Left lung (tissue), 14 donors: ENCODE measurements at places on chromosomes 4 and X. TPM values are rescaled to one million over a fixed set of nuclear protein-coding genes. Genes with fewer than 3 reads are reported as not detected.
A peak's percentile ranks its signal among the peaks of the same experiment; 100 is the strongest.

GRCh38 chr4:25028851-25029250 lies 1.9 kb downstream of the LGI2 start:
- H3K36me3 ChIP-seq: no peaks in the 10 kb centered on the region
- H3K4me3 ChIP-seq: no peak overlapping the region
- no peak overlapping the region for H3K27ac ChIP-seq
- H3K4me1 ChIP-seq: no peaks in the 10 kb centered on the region
- H3K27me3 ChIP-seq: peaks cover 10% of the 10 kb centered on the region
- DNase-seq: no peak

DNA sequence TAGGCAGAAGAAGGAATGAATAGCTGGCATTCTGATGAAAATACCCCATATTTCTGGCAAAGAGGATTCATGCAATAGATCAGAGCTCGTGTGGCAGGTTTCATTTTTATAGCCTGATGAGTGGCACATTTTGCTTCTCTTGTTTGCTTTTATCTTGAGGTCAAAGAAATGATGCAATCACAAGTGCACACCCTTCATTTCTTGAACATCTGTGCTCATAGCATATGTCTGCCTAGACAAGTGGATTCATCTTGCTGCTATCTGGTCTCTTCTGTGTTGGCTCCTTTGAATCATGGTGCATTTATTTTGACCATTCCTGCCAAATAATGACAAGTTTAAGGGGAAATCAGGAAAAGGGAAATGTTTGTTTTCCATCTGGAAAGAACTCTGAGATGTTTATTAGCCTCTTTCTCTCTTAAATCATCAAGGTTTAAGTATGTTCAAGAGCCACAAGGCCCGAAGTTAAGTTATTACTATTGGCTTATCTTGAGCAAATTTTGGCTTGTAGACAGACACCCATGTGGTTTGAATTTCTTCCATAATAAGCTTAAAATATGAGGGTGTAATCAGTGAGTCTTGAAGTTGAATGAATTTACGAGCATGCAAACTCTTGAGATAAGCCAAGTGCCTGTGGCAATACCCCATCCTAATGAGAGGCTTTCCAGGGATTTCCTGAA lies 59.3 kb upstream of the HS3ST1 start:
- H3K36me3 ChIP-seq: no peaks in the 10 kb centered on the region
- peaks cover 16% of the 10 kb centered on the region for H3K4me1 ChIP-seq
- H3K27ac ChIP-seq: peak overlapping the region; percentile 31
- DNase-seq: no peak

DNA sequence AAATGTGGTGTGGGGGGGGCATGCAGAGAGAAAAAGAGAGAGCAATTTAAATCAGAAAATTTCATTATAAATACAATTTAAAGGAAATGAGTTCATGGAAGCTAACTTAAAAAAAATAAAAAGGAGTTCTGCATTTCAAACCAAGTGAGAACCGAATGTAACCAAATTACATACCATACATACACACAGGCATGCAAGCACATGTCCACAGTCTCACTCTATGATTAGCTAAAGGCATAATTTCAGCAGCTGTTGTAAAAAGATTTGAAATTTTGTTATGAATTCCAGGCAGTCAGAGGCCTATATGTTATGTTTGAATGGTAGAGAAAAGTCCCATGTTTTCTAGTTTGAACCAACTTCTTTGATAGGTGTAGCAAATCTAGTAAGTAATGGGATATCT lies 611.6 kb upstream of the ADGRL3 start:
- H3K27me3 ChIP-seq: no peaks in the 10 kb centered on the region
- no peak overlapping the region for H3K4me3 ChIP-seq
- H3K27ac ChIP-seq: no peak overlapping the region
- H3K4me1 ChIP-seq: no peaks in the 10 kb centered on the region
- no peaks in the 10 kb centered on the region for H3K36me3 ChIP-seq
- DNase-seq: no peak

- no peaks in the 10 kb centered on the region for H3K27me3 ChIP-seq
- no peak overlapping the region for H3K27ac ChIP-seq
- no peak overlapping the region for H3K4me3 ChIP-seq
Measured at GRCh38 chr4:99979872-99980271, 29.8 kb upstream of the H2AZ1 start.

DNA sequence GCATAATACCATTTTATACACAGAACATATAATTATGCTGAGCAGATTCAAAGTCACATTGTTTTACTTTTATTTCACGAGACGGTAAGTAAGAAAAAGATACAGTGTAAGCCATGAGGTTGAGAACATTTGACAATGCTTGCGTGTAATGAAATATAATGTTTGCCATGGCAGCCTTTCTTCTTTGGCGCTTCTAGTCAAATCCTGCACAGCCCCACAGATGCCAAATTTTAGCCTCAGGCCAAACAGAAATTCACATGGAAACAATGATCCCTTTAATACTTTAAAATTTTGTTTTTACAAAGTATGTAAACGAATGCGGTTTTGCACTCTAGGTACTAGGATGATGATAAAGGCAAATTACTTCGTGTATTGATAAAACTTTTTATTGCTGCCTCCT lies 502.7 kb upstream of the SMIM31 start:
- H3K27ac ChIP-seq: no peak overlapping the region
- H3K4me3 ChIP-seq: no peak overlapping the region
- H3K36me3 ChIP-seq: no peaks in the 10 kb centered on the region
- DNase-seq: no peak
- H3K4me1 ChIP-seq: no peaks in the 10 kb centered on the region

DNA sequence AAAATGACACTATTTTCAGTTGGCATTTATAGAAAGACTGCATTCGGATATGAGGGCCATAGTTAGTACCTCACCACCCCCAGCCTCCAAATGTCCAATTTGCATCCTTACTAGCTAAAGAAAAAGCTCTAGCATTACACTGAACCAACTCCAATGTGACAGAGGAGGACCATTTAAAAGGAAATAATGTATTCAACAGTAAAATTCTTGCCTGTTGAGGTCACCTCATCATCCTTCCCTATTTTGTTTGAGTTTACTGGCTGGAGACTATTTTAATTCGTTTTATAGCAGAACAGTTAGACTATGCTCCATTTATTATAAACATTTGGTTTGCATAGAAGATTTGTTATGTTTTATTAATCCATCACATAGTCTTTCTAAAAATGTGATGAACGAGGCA lies 88.2 kb upstream of the PPARGC1A start:
- no peak for DNase-seq
- H3K4me1 ChIP-seq: no peaks in the 10 kb centered on the region
- H3K27me3 ChIP-seq: no peaks in the 10 kb centered on the region
- no peak overlapping the region for H3K4me3 ChIP-seq
- H3K36me3 ChIP-seq: no peaks in the 10 kb centered on the region

- no peaks in the 10 kb centered on the region for H3K27me3 ChIP-seq
- no peaks in the 10 kb centered on the region for H3K36me3 ChIP-seq
- no peak overlapping the region for H3K4me3 ChIP-seq
- peaks cover 9% of the 10 kb centered on the region for H3K4me1 ChIP-seq
- H3K27ac ChIP-seq: no peak overlapping the region
Measured at GRCh38 chrX:48924270-48924669, 5.4 kb upstream of the PIM2 start.

The AKAP17A gene
- 31.1 TPM for total RNA-seq

- no peak for DNase-seq
- H3K4me3 ChIP-seq: no peak overlapping the region
- H3K27me3 ChIP-seq: no peaks in the 10 kb centered on the region
- H3K4me1 ChIP-seq: no peaks in the 10 kb centered on the region
Measured at GRCh38 chr4:170278460-170278859, 188.7 kb upstream of the AADAT start.
